ENCODE measurements at places on chromosomes 13 and 19.

DNA sequence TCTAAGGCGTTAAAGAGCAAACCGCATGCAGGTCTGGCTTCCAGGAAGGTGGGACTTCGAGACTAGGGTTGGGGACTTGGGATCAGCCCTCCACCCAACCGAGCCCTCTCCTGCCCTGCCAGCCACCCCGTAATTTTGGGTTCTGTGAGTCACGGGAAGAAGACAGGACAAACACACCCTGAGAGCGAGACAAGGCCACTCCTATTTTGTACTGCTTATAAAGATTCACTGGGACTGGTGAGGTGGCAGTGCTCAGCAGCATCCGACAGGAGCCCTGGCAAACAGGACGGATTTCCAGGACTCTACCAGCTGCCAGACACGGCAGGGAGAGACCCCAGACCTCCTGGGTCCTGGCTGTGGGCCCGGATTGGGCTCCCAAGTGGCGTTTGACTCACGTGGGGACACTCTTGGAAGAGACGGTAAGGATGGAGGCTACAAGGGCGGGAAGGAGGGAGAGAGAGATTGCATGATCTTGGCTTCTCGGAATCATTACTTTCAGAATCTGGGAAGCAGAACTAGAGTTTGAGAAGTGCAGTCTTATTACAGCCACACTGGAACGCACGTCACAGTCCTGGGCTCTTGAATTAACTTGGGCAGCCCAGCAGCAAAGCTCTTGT, at the start of gene C5AR2:
Gene C5AR2, plus strand, starts transcription at position 245 of the 617 bp plus-strand sequence. CDS start 8,625 bp downstream, outside the sequence.
- no peak for DNase-seq

- no peak for DNase-seq
These were observed 989 bp downstream of the NFILZ start for GRCh38 chr19:8631425-8631819.

DNA sequence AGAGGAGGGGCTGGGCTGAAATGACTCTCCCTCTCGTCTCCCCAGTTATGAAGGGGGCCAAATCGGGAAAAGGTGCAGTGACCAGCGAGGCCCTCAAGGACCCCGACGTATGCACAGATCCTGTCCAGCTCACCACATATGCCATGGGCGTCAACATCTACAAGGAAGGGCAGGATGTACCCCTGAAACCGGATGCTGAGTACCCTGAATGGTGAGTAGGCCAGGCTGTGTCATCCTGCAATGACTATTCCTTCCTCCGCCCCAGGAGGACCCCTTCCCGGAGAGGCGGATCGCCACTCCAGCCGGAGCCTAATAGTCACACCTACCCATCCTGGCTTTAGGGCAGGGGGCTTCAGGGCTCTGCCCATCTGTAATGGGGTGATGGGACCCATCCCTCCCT, 2.6 kb downstream of the MRPL54 start:
- no peak for DNase-seq

DNA sequence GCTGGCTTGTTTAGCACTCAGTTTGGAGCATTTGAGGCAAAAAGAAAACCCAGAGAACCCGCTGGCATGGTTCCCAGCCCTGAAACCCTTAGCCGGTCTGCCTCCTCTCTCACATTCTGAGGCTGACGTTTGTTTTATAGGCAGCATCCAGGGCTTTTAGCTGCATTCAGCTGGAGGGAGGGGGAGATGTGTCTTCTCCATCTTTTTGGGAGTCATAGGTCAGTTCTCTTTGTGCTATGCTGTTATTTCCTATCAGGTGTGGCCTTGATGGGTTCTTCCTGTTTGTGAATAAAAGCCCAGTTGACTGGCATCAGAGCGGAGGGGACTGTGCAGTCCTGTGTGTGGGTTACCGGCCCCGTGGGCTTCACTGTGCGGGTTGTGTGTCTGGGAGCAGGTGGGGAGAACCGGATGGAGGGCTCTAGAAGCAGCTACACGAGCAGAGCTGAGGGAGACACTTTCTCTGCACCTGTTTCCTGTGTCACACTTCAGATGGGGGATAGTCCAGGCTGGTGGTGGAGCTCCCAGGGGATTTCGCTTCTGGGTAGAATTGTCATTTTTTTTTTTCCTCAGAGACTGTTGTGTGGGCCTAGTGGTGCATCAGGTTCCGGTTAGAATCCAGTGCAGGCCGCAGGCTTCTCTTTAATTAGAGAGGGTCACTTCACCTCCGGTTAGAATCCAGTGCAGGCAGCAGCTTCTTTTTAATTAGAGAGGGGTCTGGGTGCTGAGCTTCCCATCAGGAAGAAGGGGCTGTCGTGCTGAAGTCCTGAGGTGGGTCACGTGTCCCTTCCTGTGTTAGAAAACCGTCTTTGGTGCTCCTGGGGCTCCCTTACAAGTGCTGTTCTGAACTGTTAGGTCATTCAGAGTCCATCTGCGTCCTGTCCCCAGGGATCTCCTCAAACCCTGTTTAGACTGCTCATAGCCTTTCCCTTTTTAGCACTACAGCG, 69.6 kb downstream of the ARHGEF7 start:
- DNase-seq, result peak; percentile 88

GRCh38 chr13:44117816-44118215, 238.1 kb downstream of the LACC1 start:
- no peak for DNase-seq

GRCh38 chr13:52847682-52848432, 583 bp downstream of the PCDH8 start:
- no peak for DNase-seq

DNA sequence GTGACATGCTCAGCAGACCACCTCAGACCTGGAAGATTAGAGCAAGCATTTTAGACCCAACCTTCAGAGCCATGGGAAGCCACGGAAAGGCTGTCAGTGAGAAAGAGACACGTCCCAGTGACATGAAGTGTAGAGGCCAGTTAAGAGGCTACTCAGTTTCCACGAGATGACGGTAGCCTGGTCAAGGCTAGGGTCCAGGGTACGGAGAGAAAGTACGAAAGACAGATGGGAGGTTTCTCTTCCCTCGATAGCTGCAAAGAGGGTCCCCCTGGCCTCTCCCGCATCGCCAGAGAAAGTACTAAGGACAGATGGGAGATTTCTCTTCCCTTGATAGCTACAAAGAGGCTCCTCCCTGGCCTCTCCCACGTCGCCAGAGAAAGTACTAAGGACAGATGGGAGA, 8.6 kb downstream of the ZSCAN5A start:
- DNase-seq, result no peak
